ENCODE measurements at places on chromosomes 2 and 18.
A peak's percentile ranks its signal among the peaks of the same experiment; 100 is the strongest.

- DNase-seq = no peak
These were observed 62.7 kb downstream of the ASB1 start for GRCh38 chr2:238489431-238489830.

- DNase-seq = peak; percentile 17
These were observed 7.1 kb upstream of the SOS1 start for GRCh38 chr2:39127973-39128372.

DNA sequence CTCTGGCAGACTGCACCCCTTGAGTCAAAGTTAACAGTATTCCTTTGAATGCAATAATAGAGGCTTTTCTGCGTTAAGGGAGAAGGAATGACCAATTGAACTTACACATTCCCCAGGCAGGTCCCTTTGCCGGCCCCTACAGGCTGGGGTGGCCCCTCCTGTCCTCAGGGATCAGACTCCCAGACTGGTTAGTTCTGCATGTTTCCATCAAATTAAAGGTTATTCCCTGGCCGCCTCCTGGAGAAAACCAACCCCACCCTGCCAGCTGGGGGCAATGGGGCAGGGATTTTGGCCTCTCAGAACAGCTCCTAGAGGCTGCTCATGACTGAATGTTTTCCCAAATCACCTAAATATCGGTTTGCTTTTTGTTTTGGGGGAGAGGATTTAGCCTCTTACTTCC, 199.6 kb downstream of the MGAT5 start:
- no peak for DNase-seq

GRCh38 chr2:182921234-182921633, 54.8 kb upstream of the FRZB start:
- no peak for DNase-seq

DNA sequence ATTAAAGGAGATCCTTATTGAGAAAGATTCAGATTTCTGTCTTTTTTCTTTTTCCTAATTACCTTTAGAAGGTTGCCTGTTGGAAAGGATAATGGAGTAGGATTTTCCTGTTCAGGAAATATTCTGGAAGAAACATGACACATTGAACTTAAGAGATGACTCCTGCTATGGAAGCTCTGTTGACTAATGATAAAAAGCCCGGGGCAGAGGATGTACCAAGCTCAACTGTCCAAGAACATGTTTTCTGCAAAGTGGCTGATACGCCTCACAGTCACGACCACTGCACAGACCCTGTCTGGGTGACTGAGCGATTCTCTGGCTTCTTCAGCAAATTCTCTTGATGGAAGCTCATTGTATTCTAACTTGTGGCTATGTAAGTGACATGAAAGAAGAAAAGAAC, 86.2 kb upstream of the THOC1 start:
- DNase-seq = no peak

- DNase-seq = no peak
These were observed 1.4 kb downstream of the FZD5 start for GRCh38 chr2:207768168-207768865.

- DNase-seq = no peak
These were observed 63.5 kb downstream of the TXNL1 start for GRCh38 chr18:56574861-56575260.

- DNase-seq = no peak
These were observed 528.0 kb downstream of the BCL11A start for GRCh38 chr2:60025496-60025895.

DNA sequence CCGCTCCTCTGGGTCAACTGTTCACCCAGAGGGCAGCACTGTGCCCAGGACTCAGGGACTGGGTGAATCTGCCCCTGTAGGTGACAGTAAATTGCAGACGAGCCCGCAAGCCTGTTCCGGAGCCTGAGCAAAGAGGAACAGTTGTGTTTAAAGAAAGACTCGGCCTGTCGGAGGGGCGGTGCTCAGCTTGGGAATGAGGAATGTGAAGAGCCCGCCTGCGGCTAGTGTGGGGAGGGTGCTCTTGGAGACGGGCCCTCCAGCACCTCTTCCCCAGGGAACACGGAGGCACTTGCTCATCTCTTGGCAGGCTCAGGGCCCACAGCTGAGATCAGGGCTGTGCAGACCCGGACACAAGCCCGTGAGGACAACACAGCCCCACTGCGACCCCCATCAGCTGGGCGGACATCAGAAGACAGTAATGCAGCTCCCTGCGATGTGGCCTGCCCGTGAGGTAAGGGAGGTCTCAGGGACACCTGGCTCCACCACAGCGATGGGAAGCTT, 299.0 kb downstream of the NDUFA10 start:
- DNase-seq = no peak

DNA sequence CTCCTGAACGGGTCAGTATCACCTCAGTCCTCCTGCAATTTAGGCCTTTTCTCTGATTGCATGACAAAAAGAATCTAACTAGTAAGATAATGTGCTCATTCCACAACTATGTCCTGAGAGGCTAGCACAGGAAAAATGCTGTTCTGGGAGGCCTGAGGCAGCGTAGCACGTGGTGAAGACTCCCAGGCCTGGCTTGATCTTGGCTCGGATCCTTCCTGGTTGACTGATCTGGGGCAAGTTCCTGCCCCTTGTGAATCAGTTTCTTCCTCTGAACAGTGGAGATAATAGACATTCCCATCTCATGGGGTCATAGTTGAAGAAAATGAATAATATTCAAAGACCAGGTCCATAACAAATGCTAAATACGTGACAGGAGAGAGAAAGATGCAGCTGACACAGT, 12.3 kb downstream of the FBLN7 start:
- DNase-seq = no peak

DNA sequence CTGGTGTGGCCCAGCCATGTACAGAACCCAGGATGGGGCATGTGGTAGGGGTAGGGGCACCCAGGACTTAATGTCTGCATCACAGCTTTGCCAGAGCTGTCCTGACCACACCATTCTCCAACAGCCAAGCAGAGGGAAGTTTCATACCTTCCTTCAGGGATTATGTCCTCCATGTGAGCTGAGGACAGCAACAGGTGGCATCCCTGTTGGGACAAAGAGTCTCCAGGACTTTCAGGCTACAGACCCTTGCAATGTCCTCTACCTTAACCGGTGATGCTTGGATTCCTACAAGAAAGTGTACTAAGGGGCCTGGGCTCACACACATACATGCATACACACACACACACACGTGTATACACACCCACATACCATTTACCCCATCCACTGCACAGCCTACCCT, 227.0 kb upstream of the SIX2 start:
- no peak for DNase-seq

DNA sequence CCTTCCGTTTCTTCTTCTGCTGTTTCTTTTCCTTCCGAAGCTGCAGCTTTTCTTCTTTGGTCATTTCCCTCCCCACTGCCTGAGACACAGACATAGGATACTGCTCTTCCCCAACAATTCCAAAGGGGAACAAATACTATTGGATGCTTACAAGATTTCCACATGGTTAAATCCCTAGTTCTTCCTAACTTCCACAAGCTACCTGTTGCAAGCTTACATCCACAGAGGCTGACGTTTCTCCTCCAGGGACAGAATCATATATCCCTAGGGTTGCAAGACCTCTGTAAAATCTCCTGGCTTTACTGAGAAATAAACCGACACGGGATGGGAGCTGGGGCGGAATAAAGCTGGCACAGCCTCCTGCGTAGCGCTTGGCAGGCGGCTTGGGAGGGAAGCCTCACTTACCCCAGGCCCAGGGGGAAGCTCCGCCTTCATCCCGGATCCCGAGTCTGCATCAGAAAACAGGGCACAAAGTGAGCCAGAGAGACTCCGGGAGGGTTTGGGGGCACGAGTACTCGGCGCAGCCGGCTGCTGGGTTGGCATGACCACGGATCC, 590 bp downstream of the EIF2B4 start:
- no peak for DNase-seq

- no peak for DNase-seq
These were observed 7.3 kb downstream of the SS18 start for GRCh38 chr18:26083099-26083498.

GRCh38 chr2:13018490-13018889, 301.8 kb downstream of the TRIB2 start:
- DNase-seq = no peak

- DNase-seq = no peak
These were observed 5.6 kb downstream of the ARL4C start for GRCh38 chr2:234491281-234491680.

DNA sequence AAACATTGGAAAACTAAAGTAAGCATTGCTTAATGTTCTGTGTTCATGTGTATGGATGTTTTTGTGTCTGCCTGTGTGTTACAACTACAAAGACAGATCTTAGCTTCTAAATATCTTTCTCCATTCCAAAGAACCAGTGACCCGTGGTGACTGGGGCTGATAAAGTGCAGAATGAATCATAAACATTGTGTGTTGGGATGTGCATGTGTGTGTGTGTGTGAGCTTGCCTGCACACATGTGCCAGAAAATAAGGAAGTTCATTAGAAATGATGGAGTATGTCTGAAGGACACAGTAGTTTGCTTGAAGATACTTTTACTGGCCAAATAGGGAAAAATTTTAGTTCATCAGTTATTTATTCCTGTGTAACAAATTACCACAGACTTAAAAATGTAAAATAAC, 756.6 kb upstream of the CELF4 start:
- no peak for DNase-seq

- DNase-seq = no peak
These were observed 165.6 kb downstream of the KLHL29 start for GRCh38 chr2:23550553-23550952.

- DNase-seq = no peak
These were observed 79.9 kb downstream of the HNRNPLL start for GRCh38 chr2:38522754-38523349.

DNA sequence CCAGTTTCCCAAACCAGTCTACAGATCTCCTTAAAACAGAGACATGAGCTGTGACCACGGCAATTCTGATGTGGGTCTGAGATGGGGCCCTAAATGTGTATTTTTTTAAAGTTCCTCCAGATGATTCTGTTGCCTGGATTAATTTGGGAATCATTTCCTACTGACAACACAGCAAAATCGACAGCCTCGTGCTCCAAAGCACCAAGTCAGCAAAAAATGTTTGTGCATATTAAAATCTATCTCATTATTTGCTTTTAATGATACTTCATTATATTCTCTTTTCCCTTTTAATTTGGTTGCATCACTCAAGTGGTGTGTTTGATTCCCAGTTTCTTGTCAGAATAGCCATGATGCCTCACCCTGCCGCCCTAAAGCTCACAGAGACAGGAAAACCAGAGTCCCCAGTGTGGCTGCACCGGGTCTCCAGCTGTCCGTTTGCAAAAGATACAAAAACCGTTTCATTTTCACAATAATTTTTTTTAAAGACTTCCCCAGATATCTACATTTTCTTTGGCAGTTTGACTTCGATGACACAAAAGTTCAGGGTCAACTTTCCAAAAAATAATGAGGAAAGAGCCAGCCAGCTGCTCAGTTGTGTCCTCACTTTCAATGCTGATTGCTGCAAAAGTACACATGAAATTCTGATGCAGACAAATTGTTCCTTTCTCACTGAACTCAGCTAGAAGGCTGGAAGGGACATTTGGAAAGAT, 443.2 kb upstream of the ID2 start:
- no peak for DNase-seq

GRCh38 chr2:25844089-25844488, 34.2 kb downstream of the ASXL2 start:
- no peak for DNase-seq

DNA sequence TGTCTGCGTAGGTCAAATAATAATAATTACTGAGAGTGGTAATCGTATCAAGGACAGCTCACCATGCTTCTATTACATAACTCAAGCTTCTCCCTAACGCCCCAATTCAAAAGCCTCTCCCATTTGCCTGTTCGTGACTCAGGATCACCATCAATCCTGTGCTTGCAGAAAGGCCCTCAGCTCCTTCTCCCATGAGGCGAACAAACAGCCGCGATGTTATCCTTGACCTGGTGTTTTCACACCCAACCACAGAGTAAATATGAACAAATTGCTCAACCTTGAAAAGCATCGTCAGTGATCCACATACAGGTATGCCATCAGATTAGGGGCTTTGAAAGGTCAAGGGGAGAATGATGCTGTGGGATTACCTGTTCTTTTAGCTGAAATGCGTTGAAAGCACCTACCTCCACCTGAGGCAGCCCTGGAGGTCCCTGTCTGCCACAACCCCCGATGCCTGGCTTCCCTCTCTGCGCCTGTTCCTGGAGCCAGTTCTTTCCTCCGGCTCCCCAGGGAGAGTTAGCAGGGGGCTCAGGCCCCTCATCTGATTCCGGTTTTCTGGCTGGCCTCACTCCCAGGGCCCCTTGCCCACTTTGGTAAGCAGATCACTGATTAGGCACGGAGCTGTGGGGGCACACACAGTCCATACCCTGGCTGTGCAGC, 39.1 kb upstream of the ODC1 start:
- no peak for DNase-seq

DNA sequence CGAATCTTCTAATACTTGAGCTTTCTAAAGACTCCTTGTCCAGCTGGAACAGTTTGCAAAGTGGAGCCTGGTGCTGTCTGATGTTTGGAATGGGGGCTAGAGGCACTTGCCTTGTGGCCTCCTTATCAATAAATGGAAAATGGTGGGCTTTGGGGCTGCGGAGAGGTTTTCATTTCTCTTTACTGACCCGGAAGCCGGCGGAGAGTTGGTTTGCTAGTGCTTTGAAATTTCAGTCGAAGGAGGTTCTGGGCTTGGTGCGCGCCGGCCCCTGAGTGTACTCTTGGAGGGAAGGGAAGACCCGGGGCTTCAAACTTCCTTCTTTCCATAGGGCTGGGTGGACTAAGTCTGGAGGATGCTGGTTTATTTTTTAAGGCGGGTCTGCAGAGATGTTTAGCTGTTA, 714 bp downstream of the RPIA start:
- no peak for DNase-seq

- no peak for DNase-seq
These were observed 80.1 kb downstream of the MBP start for GRCh38 chr18:77052297-77052982.

- DNase-seq = no peak
These were observed 190.1 kb downstream of the RAD51AP2 start for GRCh38 chr2:17328161-17328560.

DNA sequence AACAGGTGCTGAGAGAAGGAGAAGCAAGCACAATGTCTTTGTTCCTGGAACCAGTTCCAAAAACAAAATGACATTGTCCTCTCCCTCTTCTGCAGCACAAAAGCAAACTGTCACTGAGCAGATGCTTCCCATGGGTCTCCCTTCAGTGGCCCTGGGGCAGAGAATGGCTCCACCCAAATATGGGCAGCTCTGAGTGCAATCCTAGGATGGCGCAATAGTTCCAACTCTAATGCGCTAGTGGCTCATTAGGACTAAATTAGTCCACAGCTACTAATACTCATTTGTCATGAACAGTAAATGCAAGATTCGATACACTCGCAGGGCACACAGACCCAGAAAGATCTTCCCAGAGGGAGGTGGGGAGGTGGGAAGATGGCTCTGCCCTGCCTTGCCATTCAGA, 205.2 kb upstream of the CHAC2 start:
- DNase-seq = no peak

DNA sequence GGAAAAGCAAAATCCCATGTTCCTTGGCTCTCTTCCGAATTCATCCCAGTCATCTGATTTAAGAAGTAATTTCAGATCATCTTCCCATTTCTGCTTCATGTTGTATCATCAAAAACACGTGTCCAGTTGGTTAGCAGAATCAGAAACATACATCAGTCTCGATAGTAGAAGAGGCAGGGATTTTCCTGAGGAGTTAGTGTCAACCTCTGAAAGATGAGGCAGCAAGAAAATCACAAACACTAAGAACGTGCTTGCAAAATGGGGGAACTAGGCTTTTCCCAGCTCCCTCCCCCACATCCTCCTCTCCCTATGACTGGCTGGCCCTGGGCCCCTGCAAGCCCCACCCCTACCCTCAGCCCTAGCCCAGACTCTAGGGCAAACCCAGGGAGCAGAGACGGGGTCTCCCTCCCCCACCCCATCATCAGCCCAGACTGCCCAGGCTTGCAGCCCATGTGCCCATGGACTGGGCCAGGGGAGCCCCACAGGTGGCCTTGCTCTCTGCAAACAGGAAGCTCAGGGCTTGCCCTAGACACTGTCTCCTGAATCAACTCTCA, 161.0 kb upstream of the ID2 start:
- no peak for DNase-seq

Measured in activated T-cell treated with anti-CD3 and anti-CD28 coated beads for 1 hour (primary cell).